ENCODE measurements at places on chromosomes 2 and 18.
A peak's percentile ranks its signal among the peaks of the same experiment; 100 is the strongest.

GRCh38 chr18:32469691-32470459, 807 bp downstream of the GAREM1 start:
- DNase-seq = peak; percentile 33

DNA sequence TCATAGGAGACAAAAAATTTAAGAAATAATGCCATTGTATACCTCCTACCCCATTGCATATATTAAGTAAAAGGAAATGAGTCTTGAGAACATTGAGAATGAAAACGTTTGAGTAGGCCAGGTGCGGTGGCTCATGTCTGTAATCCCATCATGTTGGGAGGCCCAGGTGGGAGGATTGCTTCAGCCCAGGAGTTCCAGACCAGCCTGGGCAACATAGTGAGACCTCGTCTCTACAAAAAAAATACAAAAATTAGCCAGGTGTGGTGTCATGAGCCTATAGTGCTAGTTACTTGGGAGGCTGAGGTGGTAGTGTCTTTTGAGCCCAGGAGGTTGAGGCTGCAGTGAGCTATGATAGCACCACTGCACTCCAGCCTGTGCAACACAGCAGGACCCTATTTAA, 107.7 kb upstream of the MGAT5 start:
- no peak for DNase-seq

- no peak for DNase-seq
These were observed 2.7 kb downstream of the LAPTM4A start for GRCh38 chr2:20048488-20049448.

GRCh38 chr2:237603718-237604362, 13.3 kb upstream of the RAB17 start:
- DNase-seq = no peak

DNA sequence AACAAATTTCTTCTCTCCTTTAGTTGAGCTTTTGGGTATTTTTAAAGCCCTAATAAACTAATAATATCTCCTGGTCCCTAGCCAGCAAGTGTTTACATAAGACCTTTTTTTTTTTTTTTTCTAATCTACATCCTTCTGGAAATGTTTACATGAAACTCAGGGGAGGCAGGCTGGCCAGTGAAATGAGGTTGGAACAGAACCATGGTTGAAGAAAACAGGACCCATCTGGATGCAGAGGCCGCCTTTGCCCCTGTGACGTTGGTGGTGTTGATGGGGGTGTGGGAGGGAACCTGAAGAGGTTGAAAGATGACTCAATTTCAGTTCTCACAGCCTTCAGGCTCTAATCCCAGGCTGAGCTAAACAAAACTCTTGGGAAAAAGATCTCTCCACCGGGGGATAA, 118.5 kb downstream of the NRP2 start:
- no peak for DNase-seq

DNA sequence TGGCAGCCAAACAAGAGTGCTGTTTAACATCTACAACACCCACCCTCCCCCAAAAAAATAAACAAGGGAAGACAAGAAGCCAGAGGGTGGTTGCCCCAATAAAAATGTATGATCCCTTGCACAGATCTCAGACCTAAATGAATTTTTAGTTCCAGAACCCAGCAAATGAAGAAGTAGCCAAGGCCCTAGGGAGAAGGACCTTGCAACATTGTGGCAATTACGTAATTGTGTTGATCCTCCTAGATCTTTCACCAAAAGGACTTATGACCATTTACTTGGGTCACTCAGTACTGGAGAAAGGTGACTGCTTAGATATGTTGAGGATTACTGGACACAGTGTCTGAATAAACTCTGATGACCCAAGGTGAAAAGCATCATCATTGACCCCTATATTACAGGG, 1393.8 kb downstream of the LRP1B start:
- no peak for DNase-seq

GRCh38 chr2:168166902-168167510, 80.4 kb downstream of the STK39 start:
- DNase-seq = no peak

All from neural crest cell (in vitro differentiated cells).